ENCODE measurements at places on chromosomes 5 and 9.

DNA sequence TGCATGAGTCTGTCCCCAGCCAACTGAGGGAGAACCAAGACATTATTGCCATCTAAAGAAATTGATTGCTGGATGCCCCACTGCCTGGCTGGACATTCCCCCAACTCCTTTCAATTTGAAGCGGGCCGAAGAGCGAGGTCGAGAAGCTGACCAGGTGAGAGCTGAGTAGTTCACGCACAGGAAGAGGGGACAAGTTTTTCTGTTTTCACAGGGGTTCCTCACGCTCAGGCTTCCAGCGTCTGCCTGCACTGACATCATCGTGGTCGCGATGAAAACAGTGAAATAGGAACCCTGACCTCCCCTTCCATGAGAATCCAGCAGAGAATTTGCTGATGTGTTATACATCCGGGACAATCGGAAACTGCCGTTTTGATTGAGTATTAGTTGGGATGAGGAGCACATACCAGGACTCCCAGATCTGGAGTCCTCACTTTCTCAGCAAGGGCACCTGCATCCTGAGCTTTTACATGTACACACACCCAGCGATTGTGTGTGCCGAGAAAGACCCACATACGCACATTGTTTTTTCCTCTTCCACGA is 3.1 kb upstream of the DMRT3 start:
- DNase-seq = no peak

DNA sequence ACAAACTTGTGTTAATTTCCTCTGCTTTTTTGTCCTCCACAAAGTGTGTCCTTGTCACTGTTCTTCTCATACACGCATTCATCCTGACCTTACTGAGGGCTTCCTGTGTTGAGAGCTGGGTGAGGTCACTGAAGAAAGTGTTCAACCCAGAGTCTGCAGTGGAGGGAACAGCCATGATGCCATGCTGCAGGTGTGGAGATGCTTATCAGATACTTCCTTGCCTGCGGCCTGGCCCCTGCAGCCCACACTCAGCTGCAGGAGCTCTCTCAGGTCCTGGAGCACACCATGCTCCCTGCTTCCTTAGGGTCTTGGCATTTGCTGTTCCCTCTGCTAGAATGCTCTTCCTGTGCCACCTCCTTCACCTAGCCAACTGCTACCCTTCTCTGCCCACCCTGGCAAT is 108.1 kb upstream of the SPRY4 start:
- no peak for DNase-seq

- no peak for DNase-seq
Observed at GRCh38 chr5:137666461-137666850, 69.4 kb downstream of the KLHL3 start.

GRCh38 chr5:150323092-150323491 is 20.4 kb upstream of the ARSI start:
- no peak for DNase-seq

GRCh38 chr9:25716220-25716872 is 38.1 kb upstream of the TUSC1 start:
- peak; percentile 30 for DNase-seq

- no peak for DNase-seq
Observed at GRCh38 chr9:2248768-2249265, 233.7 kb downstream of the SMARCA2 start.

DNA sequence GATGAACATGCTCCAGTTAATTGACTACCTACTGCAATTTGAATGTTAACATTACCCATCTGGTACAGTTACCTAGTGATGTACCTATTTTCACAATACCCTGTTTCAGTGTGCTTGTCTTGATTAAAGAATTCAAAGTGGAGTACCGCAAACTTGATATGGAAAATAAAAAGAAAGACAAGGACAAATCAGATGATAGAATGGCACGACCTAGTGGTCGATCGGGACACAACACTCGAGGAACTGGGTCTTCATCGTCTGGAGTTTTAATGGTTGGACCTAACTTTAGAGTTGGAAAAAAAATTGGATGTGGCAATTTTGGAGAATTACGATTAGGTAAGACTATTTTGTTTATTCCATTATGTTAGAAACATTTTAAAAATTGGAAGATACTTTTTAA is 33.5 kb downstream of the CSNK1G3 start:
- no peak for DNase-seq

- DNase-seq = no peak
Observed at GRCh38 chr5:139856714-139857113, 61.1 kb downstream of the PSD2 start.

GRCh38 chr9:104944871-104945270 is 16.9 kb upstream of the ABCA1 start:
- no peak for DNase-seq

DNA sequence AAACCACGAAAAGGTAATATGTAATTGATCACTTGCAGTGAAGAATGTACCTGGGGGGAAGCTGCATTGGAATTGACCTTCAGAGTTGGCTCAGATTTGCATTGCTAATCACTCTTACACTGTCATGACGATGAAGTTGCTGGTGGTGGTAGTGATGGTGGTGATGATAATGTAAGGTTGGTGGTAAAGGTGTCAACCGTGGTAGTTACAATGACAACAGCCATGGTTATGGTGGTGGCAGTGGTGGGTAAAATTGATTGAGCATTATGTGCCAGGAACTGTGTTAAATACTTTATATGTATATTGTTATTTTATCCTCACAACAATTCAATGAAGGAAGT is 282.4 kb downstream of the NR3C1 start:
- DNase-seq = no peak

DNA sequence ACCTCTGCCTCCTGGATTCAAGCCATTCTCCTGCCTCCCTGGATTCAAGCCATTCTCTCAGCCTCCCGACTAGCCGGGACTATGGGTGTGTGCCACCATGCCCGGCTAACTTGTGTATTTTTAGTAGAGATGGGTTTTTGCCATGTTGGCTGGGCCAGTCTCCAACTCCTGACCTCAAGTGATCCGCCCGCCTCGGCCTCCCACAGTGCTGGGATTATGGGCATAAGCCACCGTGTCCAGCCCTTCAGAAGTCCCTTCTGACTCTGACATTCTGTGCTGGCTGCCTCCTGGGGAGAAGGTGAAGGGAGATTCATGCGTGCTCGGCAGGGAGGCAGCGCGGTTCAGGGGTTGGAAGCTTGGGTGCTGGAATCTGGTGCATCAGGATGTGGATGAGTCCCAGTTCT is 28.8 kb downstream of the PRRX2 start:
- DNase-seq = no peak

DNA sequence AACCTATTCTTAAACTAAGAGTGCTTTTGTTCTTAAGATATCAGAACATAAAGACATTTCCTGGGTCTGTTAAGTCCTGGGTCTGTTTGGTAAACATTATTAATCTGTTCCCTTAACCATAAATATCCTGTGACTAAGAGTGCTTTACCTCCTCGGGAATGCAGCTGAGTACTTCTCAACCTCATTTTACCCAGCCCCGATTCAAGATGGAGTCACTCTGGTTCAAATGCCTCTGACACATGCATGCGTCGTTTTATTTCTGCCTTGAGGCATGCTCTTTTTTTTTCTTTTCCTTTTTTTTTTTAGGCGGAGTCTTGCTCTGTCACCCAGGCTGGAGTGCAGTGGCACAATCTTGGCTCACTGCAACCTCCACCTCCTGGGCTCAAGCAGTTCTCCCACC is 39.8 kb upstream of the FBXL17 start:
- DNase-seq = no peak

DNA sequence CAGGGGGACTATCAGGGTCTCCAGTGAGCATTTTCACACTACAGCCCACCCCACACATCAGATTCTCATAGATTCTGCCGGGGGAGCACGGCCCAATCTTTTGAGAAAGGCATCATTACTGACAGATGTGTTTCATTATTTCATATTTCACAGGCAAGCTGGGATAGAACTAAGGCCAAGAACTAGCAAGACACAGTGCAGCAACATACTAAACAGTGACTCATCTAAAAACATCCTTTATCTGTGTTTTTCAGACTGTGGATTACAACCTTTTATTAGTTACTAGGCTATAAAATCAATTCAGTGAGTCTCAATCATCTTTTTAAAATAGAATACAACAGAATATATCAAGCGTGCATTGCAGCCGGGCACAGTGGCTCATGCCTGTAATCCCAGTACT is 59.8 kb downstream of the CPLANE1 start:
- no peak for DNase-seq

GRCh38 chr5:41707853-41708603 is 162.2 kb downstream of the OXCT1 start:
- no peak for DNase-seq

DNA sequence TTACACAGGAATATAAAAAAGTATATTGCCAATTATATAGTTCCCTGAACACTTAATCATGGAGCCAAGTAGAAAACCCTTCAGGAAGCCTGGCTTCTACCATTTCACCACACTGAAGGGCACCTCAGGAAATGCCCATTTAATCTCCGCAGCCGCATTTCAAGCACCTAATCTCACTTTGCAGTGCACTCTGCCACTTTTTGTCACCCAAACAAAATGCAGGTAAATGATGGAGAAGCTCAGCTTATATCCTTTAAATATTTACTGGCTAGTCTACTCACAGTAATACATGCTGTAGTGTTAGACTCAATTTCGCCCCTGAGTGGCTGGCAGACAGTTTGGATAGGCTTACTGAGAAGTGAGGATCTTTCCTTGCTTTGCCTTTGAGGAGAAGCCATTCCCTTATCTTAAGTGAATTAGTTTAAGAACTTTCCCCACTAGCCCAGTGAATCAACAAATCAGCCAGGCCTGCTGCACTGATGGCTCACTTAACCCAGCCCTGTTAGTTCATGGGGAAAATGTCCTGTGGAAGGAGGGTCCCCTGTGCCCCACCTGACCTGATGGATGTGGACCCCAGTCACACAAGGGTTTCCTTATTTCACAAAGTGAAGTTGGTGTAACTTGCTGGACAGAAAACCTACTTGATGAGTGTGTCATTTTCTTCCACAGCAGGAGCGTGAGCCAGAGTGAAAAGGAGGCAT is 209.7 kb downstream of the CAAP1 start:
- no peak for DNase-seq

GRCh38 chr5:135718651-135719050 is 115.8 kb upstream of the SLC25A48 start:
- DNase-seq = no peak

DNA sequence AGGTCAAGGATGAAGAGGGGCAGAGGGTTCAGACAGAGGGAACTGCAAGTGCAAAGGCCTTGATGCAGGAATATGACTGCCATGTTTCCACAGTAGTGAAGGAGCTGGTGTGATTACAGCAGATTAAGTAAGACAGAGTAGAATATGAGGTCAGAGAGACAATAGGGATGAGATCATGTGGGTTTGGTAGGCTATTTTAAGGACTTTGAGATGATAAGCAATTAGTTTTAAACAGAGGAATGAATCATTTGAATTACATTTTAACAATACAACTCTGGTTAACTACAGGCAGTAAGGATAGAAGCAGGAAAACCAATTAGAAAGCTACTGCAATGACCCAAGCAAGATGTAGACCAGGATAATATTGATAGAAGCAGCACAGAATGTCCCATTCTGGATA is 7.7 kb downstream of the CENPK start:
- no peak for DNase-seq

- no peak for DNase-seq
Observed at GRCh38 chr5:74428876-74429275, 211.7 kb downstream of the ENC1 start.

GRCh38 chr5:175547842-175548241 is 69.5 kb downstream of the SFXN1 start:
- DNase-seq = no peak
